ENCODE measurements at places on chromosomes 3 and 15. TPM values are rescaled to one million over a fixed set of nuclear protein-coding genes. Genes with fewer than 3 reads are reported as not detected.

The LSMEM2 gene
- total RNA-seq, result not detected

DNA sequence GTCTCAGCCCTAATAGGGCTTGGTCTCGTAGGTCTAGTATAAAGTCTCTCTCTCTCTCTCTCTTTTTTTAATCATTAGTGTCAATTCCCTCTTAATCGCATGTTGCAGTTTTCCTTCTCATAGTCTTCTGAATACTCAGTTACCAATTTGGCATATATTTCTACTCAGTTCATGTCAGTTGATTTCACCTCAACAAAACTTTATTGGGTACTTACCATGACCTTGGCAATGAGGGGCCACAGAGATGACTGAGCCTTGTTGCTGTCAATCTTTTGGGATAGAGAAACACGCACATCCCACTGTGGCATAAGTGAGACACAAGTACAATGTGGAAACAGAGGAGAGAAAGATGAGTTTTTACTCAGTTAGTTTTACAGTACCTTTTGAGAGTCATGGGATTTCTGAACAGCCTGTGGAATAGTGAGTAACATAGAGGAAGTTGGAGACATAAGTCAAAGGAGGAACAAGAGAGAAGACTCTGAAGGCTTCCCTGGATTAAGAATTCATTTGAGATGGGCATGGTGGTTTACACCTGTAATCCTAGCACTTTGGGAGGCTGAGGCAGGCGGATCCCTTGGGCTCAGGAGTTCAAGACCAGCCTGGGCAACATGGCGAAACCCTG is 150.2 kb upstream of the CBLB start:
- H3K4me1 ChIP-seq, result no peaks in the 10 kb centered on the region
- no peaks in the 10 kb centered on the region for H3K36me3 ChIP-seq
- H3K4me3 ChIP-seq, result no peak overlapping the region
- no peak for DNase-seq
- H3K27ac ChIP-seq, result no peak overlapping the region
- H3K27me3 ChIP-seq, result no peaks in the 10 kb centered on the region

GRCh38 chr15:35320158-35320780 is 225.7 kb downstream of the DPH6 start:
- no peak for DNase-seq
- no peak overlapping the region for H3K27ac ChIP-seq
- H3K4me1 ChIP-seq, result peaks cover 4% of the 10 kb centered on the region
- no peaks in the 10 kb centered on the region for H3K27me3 ChIP-seq
- no peak overlapping the region for H3K4me3 ChIP-seq
- no peaks in the 10 kb centered on the region for H3K36me3 ChIP-seq

DNA sequence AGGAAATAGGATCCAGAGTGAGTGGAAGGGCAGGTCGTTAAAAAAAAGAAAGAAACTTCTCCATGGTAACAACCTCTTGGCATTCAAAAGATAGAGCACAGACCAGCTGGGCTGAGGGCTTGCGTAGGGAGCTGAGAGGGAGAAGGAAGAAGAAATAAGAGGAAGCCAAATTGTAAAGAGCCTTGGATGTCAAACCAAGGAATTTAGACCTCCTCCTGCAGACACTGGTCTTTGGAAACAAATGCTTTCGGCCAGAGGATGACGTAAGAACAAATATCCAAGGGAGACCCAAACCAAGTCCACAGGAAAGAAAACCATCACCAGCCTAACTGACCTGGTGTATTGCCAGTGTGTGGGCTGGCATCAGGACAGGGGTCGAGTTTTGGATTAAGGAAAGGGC is 155.2 kb downstream of the UACA start:
- H3K27ac ChIP-seq, result no peak overlapping the region
- H3K4me1 ChIP-seq, result peaks cover 9% of the 10 kb centered on the region
- no peaks in the 10 kb centered on the region for H3K27me3 ChIP-seq
- no peak for DNase-seq

Data from gastrocnemius medialis (tissue), 4 donors.